ENCODE measurements at places on chromosomes 5 and 9. TPM values are rescaled to one million over a fixed set of nuclear protein-coding genes. Genes with fewer than 3 reads are reported as not detected.

Gene PCA3
- 0.67 TPM for polyA plus RNA-seq

Gene FGF1
- polyA plus RNA-seq, result 24.2 TPM

Gene GLRA1
- not detected for polyA plus RNA-seq

Gene ARID3C
- polyA plus RNA-seq, result not detected

Gene NUDCD2
- 54.9 TPM for polyA plus RNA-seq

Gene ZFP37
- polyA plus RNA-seq, result 15.6 TPM

Gene ITK
- 0.28 TPM for polyA plus RNA-seq

Gene MINAR2
- polyA plus RNA-seq, result 0.07 TPM

Gene FOXD4
- polyA plus RNA-seq, result 0.40 TPM

Gene CYSRT1
- 3.1 TPM for polyA plus RNA-seq

Gene COL23A1
- polyA plus RNA-seq, result 4.8 TPM

Gene FRMD3
- polyA plus RNA-seq, result 26.8 TPM

Gene DMRT3
- 1.6 TPM for polyA plus RNA-seq

Gene TPPP
- 3.9 TPM for polyA plus RNA-seq

Measured in right renal cortex interstitium (tissue), 3 donors.